Bronchus fibroblast of lung (primary cell): ENCODE measurements at places on chromosomes 5 and 9. TPM values are rescaled to one million over a fixed set of nuclear protein-coding genes. Genes with fewer than 3 reads are reported as not detected.

Gene HTR4
- total RNA-seq: not detected in 2 replicates

Gene TRIM36
- total RNA-seq: 0.67 and 1.5 TPM in 2 replicates

Gene SPATA31D4
- not detected in 2 replicates for total RNA-seq

Gene CTNNAL1
- 104 and 127 TPM in 2 replicates for total RNA-seq

Gene CENPK
- 16.1 and 22.7 TPM in 2 replicates for total RNA-seq

Gene STK32A
- under 0.01 TPM in 1 of 2 replicates, not detected in the other for total RNA-seq

Gene TOMM5
- total RNA-seq: 209 and 219 TPM in 2 replicates

Gene GLRA1
- total RNA-seq: not detected in 2 replicates

Gene TRIM7
- 5.5 and 7.6 TPM in 2 replicates for total RNA-seq

Gene GNA14
- total RNA-seq: under 0.01 and 0.17 TPM in 2 replicates

Gene KLHL3
- total RNA-seq: 0.67 and 1.0 TPM in 2 replicates

Gene MARCHF11
- total RNA-seq: not detected in 2 replicates

Gene SLC25A2
- total RNA-seq: not detected in 2 replicates

Gene HAVCR1
- total RNA-seq: not detected in 2 replicates

Gene DDX4
- total RNA-seq: not detected in 2 replicates

Gene ADAM19
- total RNA-seq: 7.7 and 8.4 TPM in 2 replicates

Gene F2RL1
- 16.5 and 20.2 TPM in 2 replicates for total RNA-seq

Gene ADRB2
- total RNA-seq: 1.9 and 2.5 TPM in 2 replicates

Gene INSL6
- not detected in 2 replicates for total RNA-seq

Gene PCDHA5
- total RNA-seq: not detected in 2 replicates

Gene CDH12
- total RNA-seq: not detected in 2 replicates

Gene TPPP
- under 0.01 and 0.17 TPM in 2 replicates for total RNA-seq

Gene CCL27
- total RNA-seq: not detected in 2 replicates

Gene PDLIM4
- 59.6 and 71.6 TPM in 2 replicates for total RNA-seq

Gene ZNF454
- 0.84 and 1.2 TPM in 2 replicates for total RNA-seq

Gene LCN9
- not detected in 2 replicates for total RNA-seq

Gene PRR16
- total RNA-seq: 23.9 and 28.1 TPM in 2 replicates

Gene DOCK2
- total RNA-seq: 3.0 and 4.2 TPM in 2 replicates

Gene IL4
- total RNA-seq: not detected in 2 replicates

Gene CCDC171
- total RNA-seq: 0.84 and 1.5 TPM in 2 replicates

Gene LEAP2
- 0.34 and 0.45 TPM in 2 replicates for total RNA-seq

Gene ADGRD2
- total RNA-seq: not detected in 2 replicates

Gene CCDC127
- 2.7 and 3.1 TPM in 2 replicates for total RNA-seq

Gene CDC25C
- total RNA-seq: 21.9 and 29.4 TPM in 2 replicates

Gene CREB3
- 59.6 and 73.3 TPM in 2 replicates for total RNA-seq

Gene IL11RA
- 13.8 and 16.5 TPM in 2 replicates for total RNA-seq

Gene DOLK
- 22.9 and 28.7 TPM in 2 replicates for total RNA-seq
